NCI-H526 (cell line): ENCODE measurements at places on chromosomes 11 and 22.

DNA sequence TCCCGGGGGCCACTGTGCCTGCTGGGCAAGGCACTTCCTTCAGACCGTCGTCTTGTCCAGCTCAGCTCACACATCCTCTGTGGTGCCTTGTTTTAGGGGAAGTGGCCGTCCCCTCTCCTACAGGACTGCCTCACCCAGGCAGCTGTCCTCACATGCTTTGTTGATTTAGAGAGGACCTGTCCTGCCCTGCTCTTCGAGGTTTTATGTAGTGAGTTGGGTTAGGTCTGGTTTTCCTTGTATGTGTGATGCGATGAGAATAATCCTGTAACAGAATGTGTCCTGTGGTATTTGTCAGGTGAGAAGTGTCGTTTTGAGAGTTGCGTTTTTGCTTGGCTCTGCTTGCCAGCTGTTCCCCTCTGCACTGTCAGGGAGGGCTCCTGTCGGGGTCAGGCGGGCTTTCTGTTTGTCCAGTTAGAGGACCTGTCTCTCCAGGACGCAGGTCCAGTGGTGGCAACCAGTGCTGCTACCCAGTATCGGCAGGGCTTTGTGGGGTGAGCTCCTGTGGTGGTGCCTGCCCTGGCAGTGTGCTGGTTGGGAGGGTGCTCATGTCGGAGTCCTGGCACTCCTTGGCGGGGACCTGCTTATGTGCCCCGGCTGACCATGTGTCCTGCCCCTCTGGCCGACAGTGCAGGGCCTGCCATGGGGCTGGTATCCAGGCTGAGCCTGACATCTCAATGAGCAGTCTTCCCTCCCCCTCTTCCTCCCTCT is 41.3 kb downstream of the MUC6 start:
- DNase-seq: no peak

DNA sequence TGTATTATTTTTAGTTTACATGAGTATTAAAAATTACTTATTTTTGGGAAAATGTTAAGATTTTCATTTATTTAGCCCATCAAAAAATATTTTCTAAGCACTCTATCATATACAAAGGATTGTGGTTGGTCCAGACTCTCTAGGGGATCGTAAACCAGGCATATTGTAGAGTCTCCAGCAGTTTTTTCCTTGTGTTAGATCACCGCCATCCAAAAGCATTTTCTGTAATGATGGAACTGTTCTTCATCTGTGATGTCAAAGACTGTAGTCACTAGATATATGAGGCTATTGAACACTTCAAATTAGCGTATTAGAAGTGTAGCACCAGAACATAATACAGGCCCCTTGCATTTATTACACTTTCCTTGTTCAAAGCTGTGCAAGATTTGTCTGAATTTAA is 154.9 kb downstream of the SBF2 start:
- no peak for DNase-seq

GRCh38 chr11:129143335-129143734 is 48.8 kb downstream of the ARHGAP32 start:
- peak; percentile 82 for DNase-seq

GRCh38 chr11:18748766-18749365 is 22.9 kb upstream of the IGSF22 start:
- no peak for DNase-seq

DNA sequence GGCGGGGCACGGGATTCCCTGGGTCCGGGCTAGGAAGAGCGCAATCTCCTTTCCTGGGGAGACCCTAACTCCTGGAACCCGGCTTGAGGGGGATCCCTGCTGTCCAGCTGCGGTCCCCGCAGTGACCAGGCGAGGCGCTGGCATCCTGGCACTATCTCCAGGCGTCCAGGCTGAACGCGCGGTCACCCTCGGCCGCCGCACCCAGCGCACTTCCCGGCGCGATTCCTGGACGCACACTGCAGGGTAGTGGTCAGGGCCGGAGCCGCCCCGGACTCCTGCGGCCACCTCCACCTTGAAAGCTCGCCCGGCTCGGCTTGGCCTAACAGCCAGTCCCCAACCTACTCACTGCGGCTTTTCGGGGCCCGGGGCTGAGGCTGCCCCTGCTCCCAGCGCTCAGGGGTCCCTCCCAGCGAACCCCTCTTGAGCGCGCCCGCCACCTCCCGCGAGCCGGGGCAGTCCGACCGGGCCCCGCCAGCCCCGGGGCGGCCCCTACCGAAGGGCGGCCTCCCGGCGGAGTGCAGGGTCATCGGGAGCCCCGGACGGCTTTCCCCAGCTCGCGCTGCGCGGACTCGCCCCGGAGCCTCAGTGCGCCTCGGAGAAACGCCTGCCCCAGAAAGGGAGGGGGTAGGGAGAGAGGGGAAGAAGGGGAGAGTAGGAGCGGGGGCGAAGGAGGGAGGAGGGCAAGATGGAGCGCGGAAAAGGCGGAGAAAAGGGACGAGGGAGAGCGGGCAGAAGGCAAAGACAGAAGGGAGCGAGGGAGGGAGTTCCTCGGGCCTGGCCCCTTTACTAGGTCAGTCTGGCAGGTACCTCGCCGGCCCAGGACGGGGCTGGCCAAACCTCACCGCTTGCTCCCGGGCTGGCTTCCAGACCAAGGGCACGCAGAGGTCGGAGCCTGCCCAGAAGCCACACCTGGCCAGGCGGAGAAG is 1.0 kb downstream of the POU2AF3 start:
- DNase-seq: peak; percentile 95

DNA sequence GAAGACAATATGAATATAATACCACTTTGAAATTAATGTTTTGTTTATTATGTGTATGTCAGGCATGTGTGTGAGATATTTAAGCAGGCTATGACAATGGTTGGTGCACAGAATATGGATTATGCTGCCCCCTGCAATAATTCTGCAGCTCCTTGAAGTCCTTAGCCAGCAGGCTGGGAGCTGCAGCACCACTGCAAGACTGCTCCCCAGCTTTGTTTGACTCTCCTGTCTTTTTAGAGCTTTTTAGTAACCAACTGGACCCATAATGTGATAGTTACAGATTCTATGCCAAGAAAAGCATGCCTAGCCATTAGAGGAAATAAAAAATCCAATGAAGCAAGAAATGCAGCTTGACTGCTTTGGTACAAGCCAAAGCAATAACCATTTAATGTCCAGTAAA is 535.1 kb downstream of the TMEM135 start:
- no peak for DNase-seq

DNA sequence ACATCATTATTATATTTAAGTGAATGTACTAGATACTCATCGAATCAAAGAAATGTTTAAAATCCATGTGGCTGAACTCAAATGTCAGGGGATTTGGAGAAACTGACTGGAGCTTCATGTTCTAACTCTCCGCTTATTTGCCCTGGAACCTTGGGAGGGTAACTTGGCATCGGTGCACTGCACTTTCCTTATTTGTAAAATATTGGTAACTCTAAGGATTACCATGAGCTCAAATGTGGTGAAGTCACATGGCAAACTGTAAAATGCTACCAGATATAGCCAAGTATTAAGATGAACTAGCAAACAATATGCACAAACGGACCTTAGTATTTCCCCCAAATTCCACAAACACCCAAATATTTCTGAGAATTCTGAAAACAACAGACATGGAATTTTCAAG is 75.6 kb downstream of the ETS1 start:
- no peak for DNase-seq

- no peak for DNase-seq
Measured at GRCh38 chr11:60740573-60740972, 16.1 kb downstream of the MS4A18 start.

GRCh38 chr22:48843640-48844039 is 984.0 kb downstream of the BRD1 start:
- no peak for DNase-seq

GRCh38 chr22:25235547-25236290 is 16.3 kb downstream of the CRYBB2 start:
- DNase-seq: peak; percentile 12
